ENCODE measurements at places on chromosomes 4 and X.

DNA sequence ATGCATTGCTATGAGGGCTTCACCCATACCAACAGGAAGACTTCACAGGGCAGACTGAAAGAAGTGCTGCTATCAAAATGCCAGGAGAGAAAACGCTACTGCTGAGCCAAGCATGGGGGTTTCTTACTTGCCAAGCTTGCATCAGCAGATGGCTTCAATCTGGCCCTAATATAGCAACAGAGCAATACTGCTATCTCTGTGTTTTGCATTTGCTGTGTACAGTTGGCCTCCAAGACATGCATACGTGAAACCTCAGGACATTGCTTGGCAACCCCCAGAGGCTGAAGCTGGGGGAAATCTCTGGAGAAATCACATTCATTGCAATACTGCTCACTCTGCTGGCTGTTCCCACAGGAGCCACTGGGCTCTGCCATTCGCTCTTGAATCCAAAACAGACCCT lies 127.2 kb upstream of the GPC4 start:
- no peak for DNase-seq

GRCh38 chr4:159777689-159778088 lies 674.8 kb downstream of the RAPGEF2 start:
- no peak for DNase-seq

- DNase-seq = no peak
Observed at GRCh38 chrX:147749308-147749707, 162.4 kb upstream of the FMR1 start.

DNA sequence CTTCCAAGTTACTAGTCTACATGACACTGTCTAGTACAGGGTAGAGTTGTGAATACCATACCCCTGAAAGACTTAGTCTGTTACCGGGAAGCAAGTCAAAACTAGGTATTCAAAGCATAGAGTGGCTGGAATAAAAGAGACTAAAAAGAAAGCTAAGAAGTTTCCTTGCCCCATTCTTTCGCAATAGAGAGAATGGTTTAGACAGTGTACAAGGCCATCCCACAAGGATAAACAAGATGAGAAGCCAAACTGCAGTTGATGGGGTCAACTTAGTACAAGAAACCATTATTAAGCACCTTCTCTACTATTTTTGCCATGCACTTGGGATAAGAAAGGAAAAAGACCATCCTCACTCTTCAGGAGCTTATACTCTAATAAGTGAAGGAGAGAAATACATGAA lies 30.3 kb downstream of the AMMECR1 start:
- no peak for DNase-seq

- no peak for DNase-seq
Observed at GRCh38 chrX:131068945-131069719, 11.0 kb downstream of the ARHGAP36 start.

DNA sequence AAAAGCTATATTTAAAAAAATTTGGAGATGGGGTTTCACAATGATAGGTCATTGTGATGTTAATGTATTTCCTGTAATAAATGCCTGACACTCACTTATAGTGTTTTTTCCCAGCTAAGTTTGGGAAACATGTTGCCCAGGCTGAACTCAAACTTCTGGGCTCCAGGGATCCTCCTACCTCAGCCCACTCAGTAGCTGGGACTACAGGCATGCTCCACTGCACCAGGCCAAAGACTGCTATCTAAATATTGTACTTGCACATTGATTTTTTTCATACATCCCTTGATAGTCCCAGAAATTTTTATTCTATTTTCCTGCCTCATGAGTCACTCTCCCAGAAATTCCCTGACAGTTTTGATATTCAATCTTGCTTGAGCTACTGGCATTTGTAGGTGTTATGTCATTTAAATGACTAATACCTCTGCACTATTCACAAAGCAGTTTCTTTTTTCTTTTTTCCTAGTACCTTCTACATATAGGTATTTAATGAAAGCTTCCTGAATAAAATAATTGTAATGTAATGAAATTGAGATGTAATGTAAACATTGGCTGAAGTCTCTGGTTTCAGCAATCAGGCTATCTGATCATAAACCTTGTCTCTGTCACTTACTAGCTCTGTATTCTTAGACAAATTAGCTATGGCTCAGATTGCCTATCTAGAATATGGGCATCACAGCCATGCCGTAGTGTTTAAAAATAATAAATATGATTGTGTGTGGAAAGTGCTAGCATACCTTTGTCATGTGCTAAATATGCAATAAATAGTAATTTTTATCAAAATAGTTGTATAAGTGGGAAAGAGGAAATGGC lies 1973.0 kb upstream of the AGA start:
- DNase-seq = no peak

- peak; percentile 42 for DNase-seq
Observed at GRCh38 chr4:151099976-151100417, 569 bp downstream of the RPS3A start.

GRCh38 chr4:1356181-1356998 lies 9.4 kb downstream of the UVSSA start:
- peak; percentile 9 for DNase-seq

DNA sequence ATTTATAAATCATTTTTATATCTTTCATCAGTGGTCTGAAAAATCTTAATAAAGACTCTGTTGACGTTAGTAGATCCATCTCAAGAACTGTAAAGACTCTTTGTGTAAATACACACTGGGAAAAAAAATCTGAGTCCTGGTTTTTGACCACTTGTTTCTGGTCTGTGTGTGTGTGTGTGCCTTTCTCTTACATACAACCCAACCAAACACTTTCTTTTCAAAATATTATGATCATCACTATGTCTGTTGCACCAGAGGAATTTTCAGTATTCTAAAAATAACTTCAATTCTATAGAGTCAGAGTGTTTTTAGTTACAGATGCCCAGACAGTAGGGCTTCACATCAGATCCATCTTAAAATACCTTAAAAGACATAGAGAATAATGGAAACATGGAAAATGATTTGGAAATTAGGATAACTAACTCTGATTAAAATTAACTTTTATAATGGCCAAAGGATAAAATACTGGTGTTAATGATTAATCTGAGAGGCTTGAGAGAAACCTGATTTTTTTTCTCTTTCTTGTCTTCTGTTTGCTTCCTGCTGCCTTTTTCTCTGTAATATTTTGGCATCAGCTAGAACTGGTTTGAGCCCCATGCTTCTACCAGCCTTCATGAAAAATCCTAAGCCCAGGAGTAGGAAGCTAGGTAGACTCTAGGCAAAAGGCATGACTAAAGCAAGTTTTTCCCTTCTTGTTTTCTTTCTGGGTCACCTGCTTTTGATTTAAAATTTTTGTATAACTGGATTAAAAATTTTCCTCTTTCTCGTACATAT lies 99.7 kb downstream of the ATXN3L start:
- no peak for DNase-seq

GRCh38 chr4:52694936-52695335 lies 35.8 kb upstream of the USP46 start:
- no peak for DNase-seq

DNA sequence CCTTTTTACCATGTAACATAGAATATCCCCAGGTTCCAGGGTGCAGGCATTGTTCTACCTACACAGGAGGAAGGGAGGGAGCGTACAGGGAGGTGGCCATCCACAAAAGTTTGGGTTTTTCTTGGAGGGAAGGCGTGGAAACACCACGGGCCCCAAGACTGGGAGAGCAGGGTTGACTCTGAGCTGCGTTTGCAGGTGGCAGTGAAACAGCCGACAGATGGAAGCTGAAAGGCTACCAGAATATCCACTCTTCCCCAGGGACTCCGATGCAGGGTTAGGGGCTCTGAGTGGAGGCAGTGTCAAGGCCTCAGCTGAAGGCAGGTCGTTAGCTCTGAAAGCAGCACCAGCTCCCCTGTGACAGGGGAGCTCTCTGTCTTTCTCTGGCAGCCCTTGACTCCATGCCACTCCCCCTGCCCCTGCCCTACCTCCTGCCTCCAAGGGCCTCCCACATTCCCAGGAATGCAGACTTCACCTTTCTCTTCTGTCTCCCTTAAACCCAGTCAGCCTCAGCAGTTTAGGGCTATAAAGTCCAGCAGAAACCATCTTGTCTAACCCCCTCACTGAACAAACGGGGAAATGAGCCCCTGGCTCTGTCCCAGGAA lies 14.0 kb upstream of the GLOD5 start:
- DNase-seq = no peak

DNA sequence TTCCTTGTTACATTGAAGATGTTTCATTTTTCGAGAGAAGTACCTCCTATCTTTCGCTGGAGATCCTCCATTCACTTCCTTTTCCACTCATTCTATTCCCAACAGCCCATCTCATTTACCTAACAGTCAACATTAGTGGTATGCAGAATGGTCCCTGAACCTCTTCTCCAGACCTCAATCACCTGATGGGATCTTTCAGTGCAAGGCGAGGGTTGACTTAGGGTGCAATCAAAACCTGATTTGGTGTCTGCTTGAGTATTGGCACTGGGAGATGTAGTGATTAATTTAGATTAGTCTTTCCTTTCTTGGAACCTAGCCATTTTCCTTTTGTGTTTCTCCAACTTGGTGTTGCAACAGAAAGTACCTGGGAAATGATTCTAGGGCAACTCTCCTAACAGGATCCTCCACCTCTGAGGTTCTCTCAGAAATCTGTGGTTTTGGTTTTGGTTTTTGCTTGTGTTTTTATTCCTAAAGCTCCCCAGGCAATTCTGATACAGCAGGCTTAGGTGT lies 18.4 kb downstream of the DDX3X start:
- DNase-seq = peak; percentile 11

DNA sequence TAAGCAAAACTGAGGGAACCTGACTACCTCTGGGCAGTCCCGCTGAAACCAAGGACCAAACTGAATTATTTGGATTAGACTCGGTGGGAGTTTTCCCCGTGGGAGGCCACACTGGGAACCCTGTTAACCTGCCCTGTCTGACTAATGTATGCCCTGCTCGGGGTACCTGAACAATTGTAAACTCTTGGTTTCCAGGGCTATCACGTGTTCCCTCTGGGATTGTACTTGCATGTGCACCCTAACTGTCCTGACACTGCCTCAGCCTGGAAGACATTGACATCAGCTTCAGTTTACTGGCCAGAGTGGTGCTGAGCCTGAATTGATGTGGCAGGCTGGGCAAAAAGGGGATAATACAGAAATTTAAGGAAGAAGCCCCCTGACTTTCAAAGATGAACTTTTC lies 20.1 kb upstream of the ZNF41 start:
- no peak for DNase-seq

GRCh38 chr4:114250439-114250891 lies 271.0 kb upstream of the ARSJ start:
- DNase-seq = no peak

GRCh38 chr4:180850318-180850940 lies 1392.8 kb upstream of the TENM3 start:
- no peak for DNase-seq

GRCh38 chrX:14027511-14028019 lies 2.1 kb downstream of the GEMIN8 start:
- DNase-seq = no peak

DNA sequence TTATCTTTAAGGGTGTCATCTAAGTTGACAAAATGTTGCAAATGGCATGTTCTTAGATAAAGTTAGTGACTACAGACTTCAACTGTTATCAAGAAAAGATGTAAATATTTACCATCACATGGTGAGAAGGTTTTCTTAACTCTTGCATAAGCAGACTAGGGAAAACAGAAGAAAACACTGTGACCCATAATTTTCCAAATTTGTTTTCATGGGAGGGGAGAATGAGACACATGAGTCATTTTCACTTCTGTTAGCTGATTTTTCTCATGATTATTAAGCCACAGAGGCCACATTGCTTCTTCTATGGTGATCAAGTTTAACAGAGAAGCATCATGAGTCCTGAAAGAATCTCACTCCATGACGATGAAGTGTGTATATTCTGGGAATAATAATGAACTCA lies 30.2 kb upstream of the SYTL5 start:
- no peak for DNase-seq

DNA sequence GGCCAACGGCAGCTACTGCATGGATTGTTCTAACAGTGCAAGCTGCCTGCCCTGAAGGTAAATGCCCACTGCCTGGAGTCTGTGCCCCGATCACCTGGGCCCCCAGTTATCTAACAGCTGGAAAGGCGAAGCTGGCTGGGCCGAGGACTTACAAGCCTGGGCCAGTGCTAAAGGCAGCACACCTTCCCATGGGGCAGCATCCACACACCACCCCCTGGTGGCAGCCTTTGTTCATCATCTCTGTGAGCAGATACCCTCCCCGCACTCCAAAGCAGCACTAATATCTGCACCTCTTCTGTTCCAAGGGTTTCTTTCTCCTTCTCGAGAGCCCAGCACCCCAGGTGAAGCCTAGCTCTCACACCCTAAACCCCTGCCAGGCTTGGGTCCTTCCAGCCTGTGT lies 7.6 kb downstream of the SLC2A9 start:
- DNase-seq = peak; percentile 37

- no peak for DNase-seq
Observed at GRCh38 chrX:85024044-85024443, 20.4 kb downstream of the APOOL start.

DNA sequence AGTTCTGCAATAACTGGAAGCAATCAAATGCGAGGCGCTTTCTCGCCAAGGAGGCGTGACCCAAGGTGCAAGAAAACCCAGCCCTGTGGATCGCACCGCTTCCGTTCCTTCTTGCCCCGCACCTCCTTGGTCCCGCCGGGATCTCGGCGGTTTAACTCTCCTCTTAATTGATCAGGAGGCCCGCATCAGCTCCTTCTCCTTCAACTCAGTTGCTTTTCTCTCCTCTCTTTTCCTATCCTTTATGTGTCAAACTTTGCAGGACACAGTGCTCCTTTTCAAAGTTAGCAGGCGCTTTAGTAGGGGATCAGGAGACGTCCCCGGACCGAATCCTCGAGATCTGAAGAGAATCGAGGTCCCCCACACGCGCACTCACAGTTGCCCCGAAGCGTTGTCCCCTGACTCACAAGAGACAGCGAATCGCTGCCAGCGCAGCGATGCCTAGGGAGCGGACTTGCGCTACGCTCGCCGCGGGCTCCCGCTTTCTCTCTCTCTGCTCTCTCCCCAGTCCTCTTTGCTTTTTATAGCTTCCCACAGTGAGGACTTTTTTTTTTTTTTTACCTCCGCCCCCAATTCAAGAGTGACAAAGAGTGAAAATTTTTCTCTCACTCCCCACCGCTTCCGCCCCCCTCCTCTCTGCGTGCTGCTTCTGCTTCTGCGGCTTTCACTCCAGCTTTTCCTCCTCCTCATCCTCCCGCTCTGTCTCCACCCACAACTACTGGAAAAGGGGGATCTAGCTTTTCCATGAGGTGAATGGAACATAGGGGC lies at the start of gene DKK2:
DKK2 (minus strand) TSS at position 495 of the 765 bp plus-strand sequence. CDS start 722 bp downstream, outside the sequence.
- DNase-seq = no peak

- DNase-seq = no peak
Observed at GRCh38 chr4:185211641-185212040, 2.2 kb downstream of the SNX25 start.
